Activated T-cell treated with anti-CD3 and anti-CD28 coated beads for 48 hours (primary cell): ENCODE measurements at places on chromosomes 1 and 21.

DNA sequence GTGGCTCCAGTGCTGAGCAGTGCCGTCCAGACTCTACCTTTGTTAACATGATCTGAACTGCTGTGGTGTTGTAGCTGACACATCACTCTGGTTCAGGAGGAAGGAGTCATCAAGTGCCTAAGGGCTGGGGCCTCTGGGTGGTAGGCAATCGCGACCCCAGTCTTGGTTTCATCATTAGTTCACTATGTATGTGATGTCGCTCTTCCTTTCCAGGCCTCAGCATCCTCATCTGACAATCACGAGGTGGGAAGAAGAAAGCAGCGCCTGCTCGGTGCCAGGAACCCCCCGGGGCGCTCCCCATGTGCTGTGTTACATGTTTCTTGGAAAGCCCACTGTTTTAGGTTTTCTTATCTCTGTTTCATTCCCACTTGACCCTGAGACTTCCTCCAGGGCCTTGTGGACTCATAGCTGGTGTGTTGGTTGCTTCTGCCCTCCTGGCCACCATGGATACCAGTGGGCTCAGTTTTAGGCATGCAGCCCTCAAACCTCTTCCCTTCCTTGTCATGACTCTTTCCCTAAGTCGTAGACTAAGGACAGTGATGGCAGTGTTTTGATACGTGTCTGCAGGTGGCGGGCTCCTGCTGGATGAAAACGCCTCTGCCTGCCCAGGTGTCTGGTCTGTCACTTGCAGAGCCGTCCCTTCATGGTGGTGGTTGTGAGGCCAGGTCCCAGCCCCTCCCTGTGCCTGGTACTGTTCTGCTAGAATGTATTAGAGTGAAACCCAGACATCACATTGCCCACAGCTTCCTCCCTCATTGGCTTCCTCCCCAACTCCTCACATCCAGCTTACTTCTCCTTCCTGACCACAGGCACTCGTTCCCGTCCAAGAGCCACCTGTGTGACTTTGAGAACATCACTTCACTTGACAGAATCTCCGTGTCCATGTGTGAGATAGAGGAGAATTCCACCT, 17.2 kb upstream of the FOXO6 start:
- no peak for DNase-seq

DNA sequence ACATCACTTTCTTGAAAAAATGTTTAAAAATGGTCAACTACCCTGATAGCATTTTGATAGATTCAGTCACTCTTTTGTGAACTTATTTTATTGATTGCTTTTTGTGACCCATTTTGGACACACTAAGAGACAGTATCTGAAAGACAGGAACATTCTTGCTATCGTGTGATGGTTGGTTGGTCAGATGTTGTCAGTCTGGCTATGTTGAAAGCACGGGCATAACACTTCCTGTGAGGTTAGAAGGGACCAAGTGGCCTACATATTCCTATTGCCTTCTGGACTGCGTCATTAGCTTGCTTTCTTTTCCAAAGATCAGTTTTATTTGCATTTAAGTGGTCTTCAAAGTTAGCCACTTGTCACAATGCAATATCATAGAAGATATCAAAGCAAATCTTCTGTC, 1.4 kb downstream of the OR2T6 start:
- DNase-seq: no peak

DNA sequence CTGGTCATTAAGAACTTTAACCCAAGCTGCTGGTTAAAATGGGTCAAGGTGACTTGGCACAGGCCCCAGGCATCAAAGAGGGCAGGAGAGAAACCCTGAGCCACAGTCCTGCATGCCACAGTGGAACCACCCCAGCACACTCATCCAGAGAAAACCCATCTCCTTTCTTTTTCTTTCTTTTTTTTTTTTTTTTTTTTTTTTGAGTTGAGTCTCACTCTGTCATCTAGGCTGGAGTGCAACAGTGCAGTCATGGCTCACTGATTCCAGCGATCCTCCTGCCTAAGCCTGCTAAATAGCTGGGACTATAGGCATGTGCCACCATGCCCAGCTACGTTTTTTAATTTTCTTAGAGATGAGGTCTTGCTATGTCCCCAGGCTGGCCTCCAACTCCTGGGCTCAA, 109.2 kb upstream of the RAB4A start:
- no peak for DNase-seq

DNA sequence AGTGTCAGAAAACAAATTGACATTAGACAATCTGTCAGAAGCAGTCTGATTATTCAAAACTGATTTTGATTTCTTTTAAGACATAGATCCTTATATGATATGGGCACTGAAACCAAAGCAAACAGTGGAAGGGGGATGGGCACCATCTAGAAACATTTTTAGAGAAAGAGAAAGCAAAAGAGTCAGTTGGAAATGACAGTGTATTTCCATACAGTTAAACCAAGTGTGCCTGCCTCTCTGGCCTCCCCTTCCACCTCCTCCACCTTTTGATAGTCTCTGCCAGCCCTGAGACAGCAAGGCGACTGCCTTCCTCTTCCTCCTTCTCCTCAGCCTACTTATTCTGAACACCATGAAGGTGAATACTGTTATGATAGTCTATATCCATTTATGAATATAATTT, 949.7 kb downstream of the AMY1C start:
- DNase-seq: no peak

DNA sequence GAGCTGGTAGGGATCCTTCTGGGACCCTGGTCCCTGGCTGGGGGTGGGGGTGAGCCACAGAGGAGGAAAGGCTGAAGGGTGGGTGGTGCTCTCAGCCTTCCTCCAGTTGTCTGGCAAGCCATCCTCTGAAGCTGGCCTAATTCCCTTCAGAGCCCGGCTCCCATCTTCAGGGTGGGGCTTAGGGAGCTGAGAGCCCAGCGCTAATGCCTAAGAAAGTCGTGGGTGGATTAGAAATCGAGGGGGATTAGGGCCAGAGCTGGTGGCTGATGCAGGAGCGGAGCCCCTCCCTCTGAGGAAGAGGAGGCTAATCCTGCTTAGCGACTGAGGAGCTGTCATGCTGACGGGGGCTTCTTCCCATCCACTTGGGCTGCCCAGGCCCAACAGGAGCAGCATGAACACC, 30.8 kb upstream of the DMBX1 start:
- no peak for DNase-seq

DNA sequence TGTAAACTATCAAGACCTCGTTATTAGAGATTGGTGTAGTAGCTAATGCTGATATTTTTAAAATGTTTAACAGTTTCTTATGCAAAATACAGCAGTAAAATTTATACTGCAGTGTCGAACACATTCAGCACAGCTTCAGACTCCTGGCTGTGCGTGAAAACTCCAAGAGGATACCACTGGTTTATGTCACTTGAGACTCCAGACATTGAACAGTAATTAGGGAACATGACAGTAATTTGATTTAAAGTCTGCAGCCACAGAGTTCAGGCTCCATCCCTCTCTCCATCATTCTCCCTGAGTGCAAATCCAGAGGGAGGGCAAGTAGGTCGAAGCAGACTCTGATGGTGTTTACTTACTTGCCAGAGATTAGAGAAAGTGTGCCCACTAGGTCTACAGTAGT, 94.2 kb downstream of the AK5 start:
- no peak for DNase-seq

DNA sequence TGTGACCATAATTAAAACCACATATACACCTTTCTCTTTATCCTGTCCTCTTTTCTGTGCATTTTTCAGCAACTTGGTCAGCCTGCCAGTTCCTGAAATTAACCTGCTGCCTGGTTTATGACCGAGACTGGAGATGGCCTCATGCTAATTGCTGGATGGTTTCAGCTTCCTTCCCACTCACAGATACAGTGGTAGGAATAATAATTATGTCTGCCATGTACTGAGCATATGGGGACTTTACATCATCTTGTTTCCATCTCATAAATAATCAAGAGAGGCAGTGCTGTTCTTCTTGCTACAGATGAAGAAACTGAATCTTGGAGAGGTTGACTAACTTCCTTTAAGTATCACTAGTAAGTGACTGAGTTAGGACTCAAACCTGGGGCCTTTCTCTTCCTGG, 148.2 kb downstream of the NOS1AP start:
- no peak for DNase-seq

DNA sequence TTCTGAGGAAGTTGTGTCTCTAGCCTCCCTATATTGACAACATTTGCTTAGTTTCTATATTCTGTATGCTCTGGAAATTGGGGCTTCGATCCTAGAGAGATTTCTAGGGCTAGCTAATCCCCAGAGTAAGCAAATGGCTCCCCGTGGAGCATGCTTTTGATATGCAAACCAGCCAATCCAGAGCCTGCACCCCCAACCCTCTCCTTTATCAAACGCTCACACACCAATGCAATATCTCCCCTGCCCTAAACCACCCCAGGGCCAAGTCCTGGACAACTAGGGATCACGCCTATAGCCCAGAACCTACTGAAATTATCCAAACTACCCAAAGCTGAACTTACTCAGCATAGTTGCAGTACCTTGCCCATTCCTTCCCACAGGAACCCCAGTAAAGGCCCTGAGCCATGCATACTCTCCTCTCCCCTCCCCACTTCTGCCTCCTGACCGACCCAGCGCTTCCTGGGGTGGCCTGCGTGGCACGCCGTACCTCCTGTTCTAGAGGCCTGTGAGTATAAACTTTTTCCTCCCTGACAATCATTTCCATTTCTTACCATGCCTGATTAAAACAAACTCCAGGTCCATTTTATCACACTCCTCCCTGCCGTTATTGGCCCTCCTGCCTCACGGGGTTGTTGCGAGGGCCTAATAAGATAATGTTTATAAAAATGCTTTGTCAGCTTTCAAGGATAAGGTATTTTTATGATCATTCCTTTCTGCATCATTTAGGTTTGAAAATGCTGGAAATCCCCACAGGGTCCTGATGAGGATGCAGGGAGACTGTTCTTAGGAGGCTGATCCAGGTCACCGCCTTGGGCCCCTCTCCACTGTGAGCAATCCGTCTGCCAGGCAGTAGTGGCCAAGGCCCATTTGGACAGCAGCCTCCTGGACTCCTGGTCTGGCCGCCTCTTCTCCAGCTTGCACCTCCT, 102.7 kb downstream of the TENT5C start:
- DNase-seq: no peak

- DNase-seq: no peak
Observed at GRCh38 chr1:39216771-39217170, 12.3 kb downstream of the MACF1 start.

DNA sequence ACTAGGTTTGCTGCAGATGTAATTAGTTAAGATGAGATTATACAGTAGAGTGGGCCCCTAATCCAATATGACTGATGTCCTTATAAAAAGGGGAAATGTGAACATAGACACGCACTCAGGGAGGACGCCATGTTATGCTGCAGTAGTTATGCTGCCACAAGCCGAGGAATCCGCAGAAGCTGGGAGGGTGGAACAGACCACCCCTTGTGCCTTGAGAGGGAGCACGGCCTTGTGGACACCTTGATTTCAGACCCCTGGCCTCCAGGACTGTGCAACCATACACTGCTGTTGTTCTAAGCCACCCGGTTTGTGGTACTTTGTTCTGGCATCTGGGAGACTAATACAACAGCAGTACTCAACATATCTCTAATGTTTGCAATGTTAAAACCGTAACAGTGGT, 57.9 kb upstream of the HIVEP3 start:
- DNase-seq: no peak

- DNase-seq: peak; percentile 57
Observed at GRCh38 chr21:33231526-33231925, 1.8 kb downstream of the IFNAR2 start.

DNA sequence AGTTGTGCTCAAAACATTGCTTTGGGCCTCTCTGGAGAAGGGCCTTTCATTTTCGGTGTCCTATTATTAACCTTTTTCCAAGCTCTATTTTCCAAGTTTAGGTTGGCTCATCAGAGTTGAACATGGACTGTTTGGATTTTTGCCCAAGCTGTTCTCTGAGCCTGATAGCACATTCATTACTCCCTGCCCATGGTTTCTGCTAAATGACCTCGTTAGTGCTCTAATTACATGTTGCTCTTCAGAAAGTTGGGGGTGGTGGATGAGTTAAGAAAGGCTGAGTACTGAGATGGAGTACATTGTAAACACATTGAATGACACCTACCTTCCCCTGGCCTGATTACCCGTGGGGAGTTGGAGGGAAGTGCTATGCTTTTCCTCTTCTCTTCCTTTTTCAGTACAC, 38.9 kb downstream of the LMO4 start:
- DNase-seq: no peak

- no peak for DNase-seq
Observed at GRCh38 chr21:44448651-44449131, 6.6 kb upstream of the LRRC3 start.
